Left lung (tissue), 14 donors: ENCODE measurements at places on chromosomes 7 and 10.

- DNase-seq, result no peak
Measured at GRCh38 chr10:77328272-77328816, 309.3 kb downstream of the KCNMA1 start.

DNA sequence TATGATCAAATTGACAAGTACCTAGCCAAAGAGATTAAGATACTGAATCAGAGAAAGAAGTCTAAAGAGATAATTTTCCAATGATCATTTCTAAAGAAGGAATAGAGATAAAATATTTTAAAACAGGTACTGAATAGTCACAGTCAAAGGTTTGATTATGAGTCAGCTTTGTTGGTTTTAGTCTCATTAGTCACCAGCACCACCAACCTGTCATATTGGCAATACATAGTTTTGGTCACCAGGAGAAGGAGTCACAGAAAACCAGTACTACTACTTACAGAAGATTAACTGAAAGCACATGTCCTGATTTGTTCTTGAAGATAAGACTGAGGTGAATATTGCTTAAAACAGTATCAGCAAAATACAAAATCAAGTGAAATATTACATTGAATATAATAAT is 34.6 kb downstream of the ZEB1 start:
- no peak for DNase-seq

- DNase-seq, result no peak
Measured at GRCh38 chr7:51160990-51161615, 155.5 kb downstream of the COBL start.

GRCh38 chr10:91909117-91909677 is at the start of gene FGFBP3:
Gene FGFBP3 (minus strand): TSS chr10:91909486. CDS start chr10:91908969, 517 bp downstream.
- DNase-seq, result no peak

DNA sequence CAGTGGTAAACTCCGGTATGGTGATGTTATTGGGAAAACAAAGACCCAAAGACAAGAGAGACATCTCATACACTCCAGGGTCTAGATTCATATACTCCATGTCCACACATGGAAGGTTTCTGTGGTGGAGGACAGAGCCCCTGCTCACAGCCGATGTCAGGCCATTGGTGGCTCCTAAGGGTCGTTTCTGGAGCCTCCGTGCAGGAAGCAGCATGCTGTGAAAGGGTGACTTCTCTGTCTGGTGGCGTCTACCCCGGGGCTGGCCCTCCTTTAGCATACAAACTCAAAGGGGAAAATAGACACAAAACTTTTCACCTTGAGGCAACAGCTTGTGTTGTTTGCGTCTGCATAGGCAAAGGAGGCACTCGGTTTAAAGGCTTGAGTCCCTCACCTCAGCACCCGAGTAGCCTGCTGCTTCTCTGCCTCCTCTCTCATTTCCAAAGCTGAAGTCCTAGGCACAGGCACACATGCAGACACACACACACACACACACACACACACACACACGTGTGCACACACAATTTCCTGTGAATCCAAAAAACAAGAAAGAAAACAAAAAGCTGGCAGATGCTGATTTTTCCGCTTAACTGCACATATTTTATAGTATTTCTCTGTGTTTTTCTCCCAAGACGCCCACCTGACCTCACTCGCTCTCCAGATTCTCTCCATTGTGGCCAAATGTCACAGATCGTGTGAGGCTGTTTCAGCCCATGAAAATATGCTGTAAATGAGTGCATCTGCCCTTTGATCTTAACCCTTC is 601.4 kb upstream of the MGMT start:
- no peak for DNase-seq

- no peak for DNase-seq
Measured at GRCh38 chr7:40808378-40808942, 673.7 kb downstream of the SUGCT start.

- no peak for DNase-seq
Measured at GRCh38 chr7:94497874-94498670, 11.5 kb upstream of the CASD1 start.

DNA sequence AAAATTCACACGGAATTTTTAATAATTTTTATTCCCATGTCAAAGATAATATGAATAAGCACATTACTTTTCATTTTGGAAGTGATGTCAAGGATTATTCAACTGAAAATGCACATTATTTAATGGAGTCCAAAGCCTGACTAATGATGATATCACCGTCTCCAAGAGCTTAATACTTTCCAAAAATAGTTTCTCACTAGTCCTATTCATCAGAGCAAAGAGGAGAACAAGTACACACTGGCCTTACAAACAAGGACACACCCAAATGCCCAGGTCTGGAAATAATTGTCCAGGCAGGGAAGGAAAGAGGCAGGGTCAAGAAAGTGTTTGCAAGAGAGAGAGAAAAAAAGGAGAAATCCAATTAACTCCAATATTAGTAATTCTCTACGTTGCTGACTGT is 216.8 kb upstream of the CCDC6 start:
- no peak for DNase-seq

DNA sequence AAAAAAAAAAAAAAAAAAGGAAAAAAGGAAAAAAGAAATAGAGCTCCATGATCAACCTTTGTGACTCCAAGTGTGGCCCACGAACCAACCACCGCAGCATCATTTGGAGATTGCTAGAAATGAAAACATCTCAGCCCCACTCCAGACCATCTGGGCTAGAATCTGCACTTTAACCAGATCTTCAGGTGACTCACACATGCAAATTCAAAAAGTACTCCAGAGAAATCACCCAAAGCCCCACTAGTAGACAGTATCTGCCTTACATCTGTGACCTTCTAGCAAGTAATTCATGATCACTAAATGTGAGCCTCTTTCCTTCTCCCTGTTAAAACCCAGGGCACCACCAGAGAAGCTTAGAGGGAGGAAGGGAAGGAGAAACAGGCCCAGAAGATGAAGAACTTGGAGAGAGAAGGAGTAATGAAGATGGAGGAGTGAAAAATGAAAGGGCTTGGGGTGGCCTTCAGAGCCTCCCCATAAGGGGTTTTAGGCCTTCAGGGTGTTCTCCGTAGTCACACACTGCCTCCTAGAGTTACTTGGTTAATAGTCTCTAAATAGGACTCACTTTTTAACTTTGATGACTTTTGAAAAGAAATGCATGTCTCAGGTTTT is 94.0 kb downstream of the SLC37A3 start:
- DNase-seq, result no peak

- DNase-seq, result no peak
Measured at GRCh38 chr7:76234931-76235441, 33.3 kb downstream of the SRRM3 start.

DNA sequence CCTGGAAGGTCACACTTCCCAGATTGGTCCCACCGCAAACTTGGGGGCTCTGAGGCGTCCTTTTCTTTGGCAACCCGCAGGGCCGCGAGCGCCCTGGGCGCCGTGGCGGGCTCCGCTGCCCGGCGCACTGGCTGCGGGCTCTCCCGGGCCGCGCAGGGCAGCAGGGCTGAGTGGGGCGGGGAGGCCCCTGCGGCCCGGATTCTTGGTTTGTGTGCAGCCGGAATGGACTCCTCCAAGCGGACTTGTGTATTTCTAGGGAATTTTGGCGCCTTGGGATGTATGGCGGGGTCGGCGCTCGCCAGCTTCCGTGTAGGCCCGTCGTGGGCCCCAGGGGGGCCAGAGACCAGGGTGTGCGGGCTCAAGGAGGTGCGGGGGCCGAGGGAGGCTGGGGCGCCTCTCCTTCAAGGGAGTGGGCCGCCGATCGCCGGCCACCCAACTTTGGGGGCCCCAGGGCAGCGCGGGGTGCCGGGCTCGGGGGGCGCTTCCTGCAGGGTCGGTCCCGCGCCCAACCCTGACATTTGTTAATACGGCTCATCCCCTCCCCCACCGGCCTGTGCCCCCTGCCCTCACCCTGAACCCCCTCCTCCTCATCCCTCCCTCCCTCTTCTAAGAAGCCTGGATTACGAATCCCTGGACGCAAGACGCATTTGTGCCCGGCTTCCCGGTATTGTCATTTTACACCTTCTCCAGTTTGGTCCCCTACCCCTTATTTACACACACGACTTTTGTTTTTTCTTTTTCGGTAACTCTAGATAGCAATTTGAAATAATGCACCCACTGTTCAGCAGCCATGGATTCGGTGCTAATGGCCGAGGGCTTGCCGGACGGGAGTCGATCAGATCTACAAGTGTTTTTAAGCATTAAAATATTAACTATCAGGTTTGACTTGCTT is 2.5 kb downstream of the TCF7L2 start:
- DNase-seq, result peak; percentile 82

DNA sequence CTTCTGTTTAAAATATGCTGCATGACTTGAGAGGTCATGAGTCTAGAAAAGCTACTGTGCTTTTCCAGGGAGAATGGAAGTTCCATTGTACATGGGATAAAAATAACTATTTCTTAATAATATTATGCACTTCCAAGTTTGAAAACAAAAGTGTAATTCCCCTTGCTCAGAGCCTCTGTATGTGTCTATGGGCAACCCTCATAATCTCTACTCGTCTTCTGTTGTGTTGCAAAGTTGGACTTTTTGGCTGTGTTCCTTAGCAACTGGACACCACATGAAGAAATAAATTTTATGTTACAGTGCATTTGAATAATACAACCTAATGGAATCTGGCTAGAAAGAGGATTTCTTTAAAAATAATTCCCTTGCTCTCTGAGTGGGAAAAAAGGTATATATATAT is 242.6 kb downstream of the TWIST1 start:
- DNase-seq, result no peak

GRCh38 chr7:34263168-34263567 is 357.8 kb downstream of the BMPER start:
- DNase-seq, result no peak

DNA sequence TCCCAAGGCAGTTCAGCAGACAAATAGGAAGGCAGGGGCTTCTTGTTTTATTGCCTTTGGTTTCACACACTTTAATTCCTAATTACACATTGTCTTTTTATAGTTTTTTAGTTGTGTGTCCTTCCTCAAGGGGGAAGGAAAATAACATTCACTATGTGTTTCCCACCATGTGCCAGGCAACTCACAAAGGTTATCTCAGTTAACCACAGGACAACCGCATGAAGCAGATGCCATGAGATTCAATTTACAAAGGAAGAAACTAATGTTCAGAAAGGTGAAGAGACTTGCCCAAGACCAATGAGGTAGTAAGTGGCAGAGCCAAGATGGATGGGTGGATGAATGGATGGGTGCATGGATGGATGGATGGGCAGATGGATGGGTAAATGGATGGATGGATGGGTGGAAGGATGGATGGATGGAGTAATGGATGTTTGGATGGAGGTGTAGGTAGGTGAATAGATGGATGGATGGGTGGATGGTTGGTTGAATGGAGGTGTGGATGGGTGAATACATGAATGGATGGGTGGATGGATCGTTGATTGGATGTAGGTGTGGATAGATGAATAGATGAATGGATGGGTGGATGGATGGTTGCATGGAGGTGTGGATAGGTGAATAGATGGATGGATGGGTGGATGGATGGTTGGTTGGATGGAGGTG is 77.9 kb downstream of the ARHGAP22 start:
- DNase-seq, result no peak

DNA sequence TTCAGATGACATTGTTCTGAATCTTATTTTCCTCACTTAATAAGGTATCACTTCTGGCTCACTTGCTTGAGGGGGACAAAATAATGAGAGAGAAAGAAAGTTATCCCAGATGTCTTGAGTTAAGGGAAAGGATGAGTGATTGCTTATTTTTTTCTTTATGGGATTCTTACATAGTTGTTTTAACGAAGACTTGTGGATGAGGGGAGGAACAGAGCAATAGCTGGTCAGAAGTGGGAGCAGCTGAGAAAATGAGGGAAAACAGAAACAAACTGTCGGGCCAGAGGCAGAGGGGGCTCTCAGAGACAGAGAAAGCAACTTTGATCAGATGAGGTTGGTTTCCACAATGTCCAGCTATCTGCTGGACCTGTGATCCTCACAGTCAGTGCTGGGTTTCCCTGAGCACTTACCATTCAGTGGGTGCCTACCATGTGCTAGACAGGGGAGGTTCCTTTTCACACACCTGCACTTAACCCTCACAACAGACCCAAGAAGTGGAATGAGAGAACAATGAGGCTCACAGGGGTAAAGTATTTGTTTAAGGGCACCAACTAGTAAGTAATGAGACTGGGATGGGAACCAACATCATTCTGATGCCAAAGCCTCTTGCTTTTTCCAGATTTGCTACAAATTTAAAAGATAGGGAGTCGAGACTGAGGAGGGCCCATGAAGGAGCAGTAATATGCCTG is 64.2 kb downstream of the BICC1 start:
- no peak for DNase-seq

DNA sequence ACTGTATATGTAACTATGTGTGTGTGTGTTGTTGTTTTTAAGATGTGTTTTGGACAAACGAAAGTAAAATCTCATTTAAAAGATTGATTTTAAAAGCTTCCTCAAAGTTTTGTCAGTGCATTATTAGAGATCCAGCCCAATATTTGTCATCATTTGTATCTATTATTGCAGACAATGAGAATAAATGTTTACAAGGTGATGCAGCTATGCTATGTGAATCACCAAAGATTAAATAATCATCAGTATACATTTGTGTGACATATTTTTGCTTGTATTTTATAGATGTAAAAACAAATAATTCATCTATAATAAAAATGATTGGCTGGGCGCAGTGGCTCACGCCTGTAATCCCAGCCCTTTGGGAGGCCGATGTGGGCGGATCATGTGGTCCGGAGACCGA is 35.3 kb upstream of the RTKN2 start:
- no peak for DNase-seq

DNA sequence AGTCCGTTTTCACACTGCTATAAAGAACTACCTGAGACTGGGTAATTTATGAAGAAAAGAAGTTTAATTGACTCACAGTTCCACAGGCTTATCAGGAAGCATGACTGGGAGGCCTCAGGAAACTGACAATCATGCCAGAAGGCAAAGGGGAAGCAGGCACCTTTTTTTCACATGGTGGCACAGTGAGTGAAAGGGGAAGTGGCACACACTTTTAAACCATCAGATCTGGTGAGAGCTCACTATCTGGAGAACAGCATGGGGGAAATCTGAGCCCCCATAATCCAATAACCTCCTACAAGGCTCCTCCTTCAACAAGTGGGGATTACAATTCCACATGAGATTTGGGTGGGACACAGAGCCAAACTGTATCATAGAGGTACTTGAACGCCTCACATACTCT is 30.0 kb downstream of the AGR3 start:
- no peak for DNase-seq

DNA sequence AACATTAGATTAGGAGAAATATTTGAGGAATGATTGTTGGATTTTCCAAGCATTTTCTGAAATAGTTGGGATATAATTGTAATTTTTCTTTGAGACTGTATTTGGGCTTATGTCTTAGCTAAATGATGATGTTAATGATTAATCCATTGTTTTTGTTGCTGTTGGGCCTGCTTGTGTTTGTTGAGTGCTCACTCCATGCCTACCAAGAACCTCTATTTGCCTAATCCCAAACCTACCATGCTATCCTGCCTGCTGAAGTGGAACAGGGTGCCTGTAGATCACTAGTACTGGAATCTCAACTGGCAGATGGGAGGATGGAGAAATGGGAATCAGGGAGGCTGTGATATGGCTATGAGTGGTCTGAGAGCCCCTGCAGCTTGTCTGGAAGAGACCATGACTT is 565.5 kb downstream of the SORCS3 start:
- DNase-seq, result no peak

DNA sequence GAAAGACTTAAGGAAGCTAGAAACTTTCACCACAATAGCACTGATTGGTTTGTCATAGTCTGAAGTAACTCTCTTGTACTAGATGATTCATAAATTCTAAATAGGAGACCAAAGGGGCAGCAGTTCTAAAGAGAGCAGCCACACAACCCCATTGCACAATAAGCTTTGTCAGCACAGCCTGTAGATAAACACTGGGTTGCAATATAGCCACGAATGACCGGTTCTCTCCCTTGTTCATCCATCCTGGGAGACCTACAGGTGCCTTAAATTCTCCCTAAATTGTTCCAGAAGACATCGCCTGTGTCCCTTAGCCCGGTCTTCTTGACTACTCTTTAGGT is 167.0 kb downstream of the SNX13 start:
- DNase-seq, result no peak
